ENCODE measurements at places on chromosomes 3 and 15.

DNA sequence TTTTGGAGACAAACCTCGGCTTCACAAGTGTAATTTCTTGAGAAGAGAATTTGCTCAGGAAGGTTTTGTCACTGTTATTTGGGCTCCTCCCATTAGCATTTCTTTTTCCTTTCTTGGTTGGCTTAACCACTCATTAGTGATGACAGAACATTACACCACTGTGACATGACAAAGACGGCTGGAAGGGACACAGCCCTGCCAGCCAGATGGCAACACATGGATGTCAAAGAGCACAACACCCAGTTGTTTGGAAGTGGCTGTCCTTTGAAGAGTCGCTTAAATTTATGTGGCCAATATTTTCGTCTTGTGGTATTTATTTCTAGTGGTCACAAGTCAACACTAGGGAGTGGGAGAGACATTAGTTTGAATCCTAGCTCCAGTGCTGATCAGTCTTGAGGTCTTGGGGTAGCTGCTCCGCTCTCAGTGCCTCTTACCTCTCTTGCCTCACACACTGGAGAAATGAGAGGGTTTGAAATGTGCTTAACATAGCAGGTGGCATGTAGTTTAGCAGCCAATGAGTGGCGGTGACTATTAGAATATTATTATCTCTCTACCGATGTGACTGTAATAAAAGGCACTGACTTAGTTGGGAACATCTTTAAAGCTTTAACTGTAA is 92.8 kb downstream of the FRMD4B start:
- no peak for DNase-seq

DNA sequence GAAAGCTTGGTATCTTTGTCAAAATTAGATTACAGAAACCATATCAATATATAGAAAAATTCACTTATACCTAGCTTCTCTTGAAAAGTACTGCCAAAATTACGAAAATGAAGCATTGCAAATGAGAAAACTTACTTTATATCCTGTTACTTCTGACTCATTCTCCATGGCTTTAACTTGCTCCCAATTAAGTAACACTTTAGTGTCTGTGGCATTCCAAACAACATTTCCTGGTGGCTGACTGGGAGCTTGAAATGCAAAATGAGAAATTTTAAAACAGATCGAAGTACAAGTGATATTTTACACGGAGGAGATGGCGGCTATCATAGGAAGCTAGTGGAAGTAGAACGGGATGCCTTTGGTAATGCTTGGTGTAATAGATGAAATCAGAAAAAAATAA is 347.3 kb downstream of the CNTN3 start:
- no peak for DNase-seq

GRCh38 chr15:82309802-82310201 is 39.5 kb downstream of the GOLGA6L10 start:
- DNase-seq, result no peak

DNA sequence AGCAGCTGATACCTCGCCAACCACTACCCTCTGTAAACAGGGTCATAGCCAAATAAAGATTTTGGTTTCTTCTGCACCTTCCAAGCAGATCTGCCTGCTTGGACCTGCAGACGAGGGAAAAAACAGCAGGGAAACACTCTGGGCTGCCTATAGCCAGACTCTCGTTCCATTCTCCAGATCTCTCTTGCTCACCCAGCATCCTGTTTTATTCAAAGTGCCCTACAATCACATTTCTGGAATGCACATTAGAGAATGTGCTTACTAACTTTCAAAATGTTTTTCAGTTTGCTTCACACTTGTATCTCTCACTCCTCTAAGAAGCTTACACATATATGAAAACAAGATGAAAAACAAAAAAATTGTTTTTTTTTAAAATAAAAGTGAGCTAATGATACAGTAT is 71.4 kb downstream of the MLH1 start:
- no peak for DNase-seq
